Psoas muscle (tissue), 8 donors: ENCODE measurements at places on chromosomes 5 and 9. TPM values are rescaled to one million over a fixed set of nuclear protein-coding genes. Genes with fewer than 3 reads are reported as not detected.

TXNDC15 gene
- total RNA-seq, result 24.3 TPM

ECPAS gene
- 456 TPM for total RNA-seq

TMEM232 gene
- total RNA-seq, result 1.2 TPM

TYRP1 gene
- total RNA-seq, result 3.0 TPM

CATSPER3 gene
- total RNA-seq, result 1.0 TPM

BARHL1 gene
- not detected for total RNA-seq

GCNT1 gene
- 1.1 TPM for total RNA-seq

HTR1A gene
- total RNA-seq, result not detected

GRCh38 chr9:130751631-130752355 is 58.2 kb downstream of the EXOSC2 start:
- DNase-seq, result no peak

DNA sequence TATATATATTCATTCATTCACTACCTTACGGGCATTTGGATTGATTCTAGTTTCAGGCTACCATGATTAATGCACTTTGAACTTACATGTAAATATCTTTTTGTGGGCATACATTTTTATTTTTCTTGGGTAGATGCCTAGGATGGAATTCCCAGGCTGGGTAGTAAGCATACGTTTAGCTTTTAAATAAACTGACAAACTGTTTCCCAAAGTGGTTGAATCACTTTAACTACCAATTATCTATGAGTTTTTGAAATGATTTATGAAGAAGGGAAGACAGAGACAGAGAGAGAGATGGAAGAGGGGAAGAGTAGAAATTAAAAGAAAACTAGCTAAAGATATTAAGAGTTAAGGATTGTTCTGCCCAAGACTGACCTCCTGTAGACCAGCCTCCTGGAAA is 612.6 kb downstream of the PSAT1 start:
- no peak for DNase-seq

DNA sequence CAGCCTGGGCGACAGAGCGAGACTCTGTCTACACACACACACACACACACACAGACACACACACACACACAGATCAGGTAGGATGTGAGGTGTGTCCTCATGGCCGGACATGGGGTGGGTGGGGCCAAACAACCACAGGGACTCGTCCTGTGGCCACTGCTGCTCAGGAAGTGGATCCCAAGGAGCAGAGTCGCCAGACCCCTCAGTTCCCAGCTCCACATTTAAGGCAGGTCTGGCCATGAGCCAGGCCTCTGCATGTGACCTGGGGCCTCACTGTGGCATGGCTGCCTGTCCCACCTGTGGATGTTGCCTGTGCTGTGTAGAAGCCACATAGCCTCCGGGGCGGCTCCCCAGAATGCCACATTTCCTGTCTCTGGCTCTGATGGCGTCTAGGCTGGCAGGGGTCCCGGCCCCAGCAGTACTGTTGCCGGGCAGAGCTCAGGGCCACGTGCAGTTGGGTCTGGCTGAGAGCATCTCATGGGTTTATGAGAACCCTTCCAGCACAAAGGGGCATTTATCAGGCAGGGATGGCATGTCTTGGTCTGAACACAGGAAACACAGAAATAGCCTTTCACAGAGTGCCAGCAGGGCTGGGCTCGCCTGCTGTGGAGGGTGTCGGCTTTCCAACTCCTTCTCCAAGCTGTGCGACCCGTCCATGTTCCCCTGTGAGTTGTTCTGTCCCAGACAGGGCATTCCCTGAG is 9.9 kb upstream of the NINJ1 start:
- DNase-seq, result peak; percentile 83

GRCh38 chr9:38160613-38161215 is 91.7 kb upstream of the SHB start:
- DNase-seq, result peak; percentile 71

DNA sequence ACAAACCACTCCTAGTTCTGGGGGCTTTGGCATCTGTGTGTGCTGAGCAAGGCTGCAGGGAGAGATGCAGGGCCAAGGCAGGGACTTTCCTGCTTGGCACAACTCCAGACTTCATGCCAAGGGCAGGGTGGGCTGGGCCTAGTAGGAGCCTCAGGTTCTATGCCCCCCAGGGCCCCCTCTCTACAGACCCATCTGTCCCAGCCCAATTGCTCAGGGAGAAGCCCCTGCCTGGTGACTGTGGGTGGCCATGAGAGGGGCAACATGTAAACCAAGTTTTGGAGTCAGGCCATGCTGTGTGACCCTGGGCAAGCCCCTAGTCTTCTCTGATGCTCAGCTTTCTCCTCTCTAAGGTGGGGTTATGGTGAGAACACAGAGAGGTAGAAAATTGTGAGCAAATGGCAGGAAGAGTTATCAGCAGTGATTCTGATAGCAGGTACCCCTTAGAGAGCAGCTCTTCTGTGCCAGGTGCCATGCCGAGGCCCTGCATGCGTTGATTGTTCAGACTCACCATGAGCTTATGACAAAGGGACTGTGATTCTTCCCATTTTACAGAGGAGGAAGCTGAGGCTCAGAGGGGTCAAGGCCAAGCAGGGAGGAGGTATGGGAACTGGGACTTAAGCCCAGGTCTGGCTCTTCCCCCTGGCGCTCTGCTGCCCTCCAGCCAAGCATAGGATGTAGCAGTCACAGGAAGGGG is 5.2 kb downstream of the OLFML2A start:
- no peak for DNase-seq

DNA sequence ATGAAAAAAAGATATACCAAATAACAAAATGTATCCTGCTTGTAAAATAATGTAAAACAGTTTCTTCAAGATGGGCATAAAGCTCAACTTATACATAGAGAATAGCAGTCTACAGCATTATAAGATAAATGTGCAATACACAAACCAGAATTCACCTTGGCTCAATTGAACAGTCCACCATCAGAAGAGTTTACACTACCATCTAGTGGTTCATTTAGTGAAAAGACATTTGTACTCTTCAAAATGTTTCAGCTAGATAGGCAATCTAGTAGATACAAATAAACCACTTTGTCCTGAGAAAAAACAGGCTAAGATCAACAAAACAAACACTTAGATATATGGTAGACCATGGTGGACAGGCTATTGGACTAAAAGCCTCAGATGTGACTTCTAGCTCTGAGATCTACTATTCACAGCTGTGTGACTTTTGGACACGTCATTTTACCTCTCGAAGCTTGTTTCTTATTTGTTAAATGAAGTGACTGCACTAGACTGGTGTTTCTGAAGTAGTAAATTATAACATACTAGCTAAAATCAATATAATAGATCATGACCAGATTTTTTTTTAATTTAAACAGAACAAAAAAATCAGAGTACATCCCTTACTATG is 22.1 kb upstream of the TPD52L3 start:
- no peak for DNase-seq

DNA sequence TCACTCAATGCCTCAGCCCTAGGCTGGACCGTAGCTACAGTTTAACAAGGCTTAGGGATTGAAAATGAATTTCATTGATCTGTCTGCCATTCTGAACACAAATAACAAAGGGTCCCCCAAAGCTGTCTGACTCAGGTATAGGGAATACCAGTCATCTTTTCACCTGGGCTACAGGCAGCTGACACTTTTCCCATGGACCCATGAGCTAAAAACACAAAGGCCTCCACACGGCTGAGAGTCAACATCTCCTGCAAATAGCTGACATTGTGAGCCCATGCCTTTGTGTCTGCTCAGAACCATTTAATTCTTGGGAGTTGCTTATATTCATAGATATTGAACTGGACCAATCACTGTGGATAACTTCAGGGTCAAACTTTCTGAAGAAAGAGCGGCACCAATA is 121.1 kb upstream of the SLIT3 start:
- no peak for DNase-seq

DNA sequence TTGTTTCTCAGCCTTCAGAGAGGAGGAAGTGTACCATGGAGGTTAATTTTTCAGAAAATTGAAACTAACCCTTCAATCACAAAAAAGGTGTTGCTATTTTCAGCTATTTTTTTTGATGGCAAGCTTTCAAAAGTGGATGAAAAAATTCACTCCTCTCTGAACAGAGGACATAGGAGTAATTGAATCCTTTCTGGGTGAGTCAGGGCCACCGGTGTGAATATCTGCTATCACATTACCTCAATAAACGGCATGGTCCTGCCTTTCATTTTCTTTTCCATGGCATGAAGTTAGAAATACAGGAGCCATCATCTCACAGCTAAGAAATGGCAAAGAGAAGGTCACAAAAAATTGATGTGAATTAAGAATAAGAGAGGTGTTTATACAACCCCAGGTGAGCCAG is 90.2 kb upstream of the CCDC112 start:
- no peak for DNase-seq

DNA sequence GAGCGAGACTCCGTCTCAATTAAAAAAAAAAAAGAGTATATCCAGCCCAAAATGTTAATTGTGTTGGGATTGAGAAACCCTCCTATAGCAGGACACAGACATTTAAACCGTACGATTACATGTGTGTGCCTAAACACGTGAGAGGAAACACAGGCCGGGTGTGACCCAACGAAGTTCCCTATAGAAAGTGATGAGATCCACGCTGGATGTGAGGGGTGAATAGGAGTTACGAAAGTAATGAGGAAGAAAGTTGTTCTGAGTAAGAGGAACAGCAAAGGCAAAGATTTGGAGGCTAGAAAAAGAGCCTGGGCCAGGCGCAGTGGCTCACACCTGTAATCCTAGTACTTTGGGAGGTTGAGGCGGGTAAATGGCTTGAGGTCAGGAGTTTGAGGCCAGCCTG is 13.6 kb downstream of the NAIF1 start:
- no peak for DNase-seq

- DNase-seq, result no peak
Measured at GRCh38 chr5:116340799-116341198, 233.8 kb downstream of the SEMA6A start.

DNA sequence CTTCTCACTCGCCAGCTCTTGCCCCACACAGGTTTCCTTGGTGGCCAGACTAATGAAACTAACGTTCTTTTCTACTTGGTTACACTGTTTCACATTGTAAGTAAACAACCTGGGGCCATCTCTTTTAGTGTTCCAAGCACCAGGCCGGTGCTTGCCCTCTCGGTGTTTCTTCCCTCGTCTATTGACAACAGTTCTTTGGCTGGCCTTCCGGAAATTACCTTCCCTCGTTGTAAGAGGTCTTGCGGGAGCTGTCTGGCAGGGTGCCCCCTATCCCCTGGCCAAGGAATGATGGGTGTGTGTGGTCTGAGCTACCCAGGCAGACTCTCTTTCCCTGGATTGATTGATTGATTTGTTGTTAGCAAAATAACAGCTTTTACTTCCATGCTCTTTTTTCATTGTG is 918 bp upstream of the MYMK start:
- DNase-seq, result peak; percentile 19

GRCh38 chr5:125286271-125286670 is 539.8 kb upstream of the ZNF608 start:
- DNase-seq, result no peak

DNA sequence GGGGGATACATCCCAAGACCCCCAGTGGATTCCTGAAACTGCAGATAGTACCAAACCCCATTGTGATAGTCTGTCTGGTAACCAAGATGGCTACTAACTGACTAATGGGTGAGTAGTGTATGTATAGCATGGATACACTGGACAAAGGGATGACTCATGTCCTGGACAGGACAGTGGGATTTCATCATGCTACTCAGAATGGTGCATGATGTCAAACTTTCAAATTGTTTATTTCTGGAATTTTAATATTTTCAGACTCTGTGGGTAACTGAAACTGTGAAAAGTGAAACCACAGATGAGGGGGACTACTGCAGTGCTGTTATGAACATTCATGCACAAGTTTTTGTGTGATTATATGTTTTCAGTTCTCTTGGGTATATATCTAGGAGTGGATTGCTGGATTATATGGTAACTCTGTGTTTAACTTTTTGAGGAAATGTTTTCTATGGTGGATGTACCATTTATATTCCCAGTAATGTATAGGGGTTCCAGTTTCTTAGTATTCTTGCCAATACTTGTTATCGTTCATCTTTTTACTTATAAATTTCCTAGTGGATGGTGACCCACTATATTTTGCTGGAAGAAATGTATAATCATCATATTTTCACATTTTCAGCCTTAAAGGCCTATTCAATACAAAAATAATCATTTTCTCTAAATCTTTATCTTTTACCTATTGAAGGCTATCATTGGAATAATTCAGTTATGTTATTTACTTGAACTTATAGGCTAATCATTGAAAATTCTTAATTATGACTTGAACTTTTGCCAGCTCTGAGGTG is 140.9 kb downstream of the NR3C1 start:
- DNase-seq, result no peak

DNA sequence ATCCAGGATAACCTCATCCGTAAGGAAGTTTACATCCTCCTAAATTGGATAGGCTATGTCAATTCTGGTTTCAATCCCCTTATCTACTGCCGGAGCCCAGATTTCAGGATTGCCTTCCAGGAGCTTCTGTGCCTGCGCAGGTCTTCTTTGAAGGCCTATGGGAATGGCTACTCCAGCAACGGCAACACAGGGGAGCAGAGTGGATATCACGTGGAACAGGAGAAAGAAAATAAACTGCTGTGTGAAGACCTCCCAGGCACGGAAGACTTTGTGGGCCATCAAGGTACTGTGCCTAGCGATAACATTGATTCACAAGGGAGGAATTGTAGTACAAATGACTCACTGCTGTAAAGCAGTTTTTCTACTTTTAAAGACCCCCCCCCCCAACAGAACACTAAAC is 1.3 kb downstream of the ADRB2 start:
- no peak for DNase-seq
